CD8-positive, alpha-beta memory T cell (primary cell): ENCODE measurements at places on chromosomes 7 and 10.
A peak's percentile ranks its signal among the peaks of the same experiment; 100 is the strongest.

DNA sequence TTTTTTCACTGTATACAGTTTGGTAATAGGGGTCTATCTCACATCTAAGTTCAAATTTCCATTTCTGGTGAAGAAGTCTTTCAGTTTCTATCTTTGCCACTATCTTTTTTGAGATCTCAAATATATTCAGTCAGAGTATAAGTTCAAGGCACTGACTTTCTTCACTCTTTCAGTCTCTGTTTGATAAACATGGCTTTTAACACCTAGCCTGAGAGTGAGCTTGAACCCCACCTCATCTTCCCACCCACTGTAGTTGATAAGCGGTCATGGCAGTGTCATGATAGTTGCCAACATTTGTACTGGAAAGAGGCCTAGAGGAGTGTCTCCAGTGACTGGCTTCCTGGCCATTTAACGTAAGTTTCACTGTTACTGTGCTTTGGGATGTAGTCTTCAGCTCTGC lies 41.2 kb upstream of the AGR3 start:
- DNase-seq = no peak

- no peak for DNase-seq
Measured at GRCh38 chr7:78130446-78131215, 332.1 kb downstream of the PHTF2 start.

GRCh38 chr10:13382703-13383398 lies 34.8 kb upstream of the SEPHS1 start:
- no peak for DNase-seq

GRCh38 chr7:29996321-29996720 lies 6.7 kb upstream of the SCRN1 start:
- no peak for DNase-seq

GRCh38 chr10:96097865-96098264 lies 32.2 kb upstream of the ZNF518A start:
- DNase-seq = no peak

- DNase-seq = no peak
Measured at GRCh38 chr10:95343573-95343972, 52.8 kb upstream of the PDLIM1 start.

DNA sequence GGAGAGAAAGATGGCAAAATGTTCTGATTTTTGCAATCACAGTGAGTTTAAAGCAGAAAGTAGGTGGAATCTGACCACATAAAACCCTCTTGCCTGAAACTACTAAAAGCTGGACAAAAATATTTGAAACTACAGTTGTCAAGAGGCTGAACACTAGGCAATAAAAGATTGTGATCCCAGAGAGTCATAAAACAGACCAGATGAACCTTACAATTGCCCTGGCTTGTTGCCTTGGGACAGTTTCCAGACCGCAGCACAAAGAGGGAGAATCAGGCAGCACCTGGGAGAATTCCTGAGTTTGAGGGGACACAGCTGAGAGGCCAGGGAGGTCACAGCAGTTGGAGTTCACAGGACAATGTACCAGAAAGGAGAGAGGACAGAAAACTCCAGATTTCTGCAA lies 107.3 kb upstream of the NANOS1 start:
- no peak for DNase-seq

DNA sequence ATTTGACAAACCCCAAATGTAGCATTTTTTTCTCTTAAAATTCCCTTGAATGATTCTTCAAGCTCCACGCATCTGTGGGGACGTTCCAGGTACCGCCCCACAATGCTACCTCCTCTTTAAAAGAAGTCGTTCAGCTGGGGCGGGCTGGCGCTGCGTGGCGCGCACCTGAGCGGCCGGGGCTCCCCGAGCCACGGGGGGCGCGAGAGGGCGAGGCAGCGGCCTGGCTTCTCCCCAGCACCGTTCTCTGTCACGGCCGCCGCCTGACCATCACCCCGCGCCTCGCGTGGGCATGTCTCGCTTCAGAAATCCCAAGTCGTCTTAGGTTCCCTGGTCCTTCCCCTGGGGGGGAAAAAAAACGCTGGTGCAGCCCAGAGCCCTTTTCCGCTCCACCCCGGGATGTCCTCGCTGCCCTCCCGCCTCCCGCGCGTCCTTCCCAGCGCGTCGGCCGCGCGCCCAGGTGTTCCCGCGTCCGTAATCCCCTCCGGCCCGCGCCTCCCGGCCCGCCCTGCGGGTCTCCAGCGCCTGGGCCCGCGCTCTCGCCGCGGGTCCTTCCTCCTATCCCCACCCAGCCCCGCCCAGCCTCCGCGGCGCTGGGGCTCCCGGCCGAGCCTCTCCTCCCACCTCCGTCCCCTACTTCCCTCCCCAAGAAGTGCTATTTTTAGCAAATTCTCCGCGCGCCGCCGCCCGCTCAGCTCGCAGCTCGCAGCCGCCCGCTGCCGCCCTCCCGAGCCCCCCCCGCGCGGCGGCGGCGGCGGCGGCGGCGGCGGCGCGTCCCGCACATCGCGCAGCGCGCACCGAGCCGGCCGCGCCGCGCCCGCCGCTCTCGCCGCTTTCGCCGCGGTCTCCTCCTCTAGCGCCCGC lies 58.7 kb upstream of the PRPS1L1 start:
- no peak for DNase-seq

DNA sequence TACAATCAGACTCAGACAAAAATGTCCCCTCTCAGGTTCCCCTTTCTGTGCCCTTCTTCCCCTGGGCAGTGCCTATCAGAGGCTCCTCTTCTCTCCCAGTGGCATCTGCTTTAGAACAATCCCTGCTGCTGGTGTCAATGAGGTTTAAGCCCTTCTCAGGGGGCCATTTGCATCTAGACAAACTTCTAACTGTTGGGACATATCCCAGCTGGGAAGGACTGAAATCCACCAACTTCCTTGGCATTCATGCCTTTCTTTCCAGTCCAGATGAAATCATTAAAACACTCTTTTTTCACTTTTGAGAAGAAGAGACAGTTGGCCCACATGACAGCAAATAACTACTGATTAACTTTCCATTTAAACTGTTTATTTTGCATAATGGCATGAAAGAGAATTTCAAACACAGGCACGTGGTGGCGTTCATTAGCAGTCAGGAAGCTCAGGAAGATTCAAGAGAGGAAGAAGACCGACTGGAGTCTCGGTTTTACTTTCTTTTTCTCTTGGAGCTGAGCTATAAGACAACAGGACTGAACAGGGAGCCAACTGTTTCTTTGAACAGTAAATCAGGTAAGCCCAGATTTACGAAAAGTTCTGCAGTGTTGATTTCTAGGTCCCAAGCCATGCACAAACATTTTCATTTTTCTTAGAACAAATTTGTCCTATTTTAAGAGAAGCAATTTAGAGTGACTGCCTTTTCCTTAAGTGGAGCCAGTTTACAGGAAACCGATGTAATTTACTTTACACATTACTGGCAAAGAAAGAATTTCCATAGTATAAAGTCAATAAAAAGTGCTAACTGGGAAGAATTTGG lies at the start of gene GIMAP2:
Gene GIMAP2 (plus strand): TSS at position 488 of the 811 bp plus-strand sequence. CDS start 1,354 bp downstream, outside the sequence.
- peak; percentile 67 for DNase-seq

DNA sequence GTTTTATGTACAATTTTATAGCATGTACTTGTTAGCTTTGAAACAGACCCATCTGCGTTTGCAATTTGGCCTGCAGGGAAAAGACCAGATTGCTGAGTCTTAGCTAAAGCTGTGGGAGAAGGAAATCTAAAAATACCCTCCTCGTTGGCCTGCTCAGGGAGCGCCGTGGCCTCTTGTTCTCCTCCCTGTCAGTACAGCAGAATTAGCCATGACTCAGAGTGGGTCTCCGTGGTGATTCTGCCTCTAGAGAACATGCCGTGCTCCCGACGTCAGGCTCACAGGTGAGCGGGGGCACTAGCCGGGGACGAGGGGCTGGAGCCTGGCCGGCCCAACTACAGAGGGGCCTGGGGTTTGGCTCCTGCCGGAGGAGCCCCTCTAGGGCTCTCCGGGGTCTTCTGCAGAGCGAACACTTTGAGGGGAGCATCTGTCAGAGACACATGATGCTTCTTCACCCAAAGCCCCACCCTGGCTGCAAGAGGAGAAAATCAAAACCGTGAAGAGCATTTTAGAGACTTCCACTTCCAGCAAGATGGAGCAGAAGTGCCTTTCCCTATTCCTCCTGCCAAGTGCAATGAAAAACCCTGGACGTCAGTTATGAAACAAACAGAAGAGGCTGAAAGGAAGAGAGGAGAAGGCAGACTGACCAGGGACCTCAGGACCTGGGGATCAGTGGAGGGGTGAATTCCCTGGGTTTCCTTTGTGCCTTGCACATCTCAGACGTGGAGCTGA lies 98.9 kb downstream of the LHPP start:
- DNase-seq = no peak
